Cardiac fibroblast (primary cell): ENCODE measurements at places on chromosomes 12 and 14.
A peak's percentile ranks its signal among the peaks of the same experiment; 100 is the strongest.

DNA sequence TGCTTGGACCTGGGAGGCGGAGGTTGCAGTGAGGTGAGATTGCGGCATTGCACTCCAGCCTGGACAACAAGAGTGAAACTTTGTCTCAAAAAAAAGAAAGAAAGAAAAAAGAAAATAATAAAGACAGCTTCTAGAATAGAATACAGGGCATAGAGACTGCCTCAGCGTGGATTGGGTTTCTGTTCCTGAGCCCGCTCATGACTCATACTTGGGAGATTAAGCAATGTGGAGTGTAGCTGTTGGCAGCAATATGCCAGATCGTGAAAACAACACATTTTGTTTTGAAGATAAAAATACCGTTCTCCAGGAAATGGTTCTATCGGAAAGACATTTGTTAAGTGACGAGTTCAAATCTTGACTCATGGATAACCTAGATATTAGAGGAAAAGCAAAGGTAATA, 67.2 kb downstream of the GLT1D1 start:
- peak; percentile 45 for DNase-seq

DNA sequence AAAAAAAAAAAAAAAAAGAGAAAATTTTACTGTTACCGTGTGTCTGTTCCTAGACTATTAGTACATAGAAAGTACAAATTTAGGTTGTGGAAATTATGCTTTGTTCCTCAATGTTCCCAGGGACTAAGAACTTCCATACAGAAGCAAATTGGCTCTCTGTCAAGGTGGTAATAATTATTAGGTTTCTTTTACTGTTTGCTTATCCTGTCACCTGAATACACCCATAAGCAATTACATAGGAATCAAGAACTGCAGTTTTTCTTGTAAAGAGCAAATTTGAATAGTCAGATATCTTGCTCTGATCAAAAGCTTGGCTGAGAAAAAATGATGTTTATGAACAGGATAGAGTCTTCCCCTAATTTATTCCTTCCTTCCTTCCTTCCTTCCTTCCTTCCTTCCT, 191.2 kb downstream of the AEBP2 start:
- no peak for DNase-seq

GRCh38 chr14:21233457-21234076, 35.7 kb downstream of the HNRNPC start:
- DNase-seq, result peak; percentile 31

GRCh38 chr12:20174528-20175175, 193.7 kb upstream of the PDE3A start:
- no peak for DNase-seq

DNA sequence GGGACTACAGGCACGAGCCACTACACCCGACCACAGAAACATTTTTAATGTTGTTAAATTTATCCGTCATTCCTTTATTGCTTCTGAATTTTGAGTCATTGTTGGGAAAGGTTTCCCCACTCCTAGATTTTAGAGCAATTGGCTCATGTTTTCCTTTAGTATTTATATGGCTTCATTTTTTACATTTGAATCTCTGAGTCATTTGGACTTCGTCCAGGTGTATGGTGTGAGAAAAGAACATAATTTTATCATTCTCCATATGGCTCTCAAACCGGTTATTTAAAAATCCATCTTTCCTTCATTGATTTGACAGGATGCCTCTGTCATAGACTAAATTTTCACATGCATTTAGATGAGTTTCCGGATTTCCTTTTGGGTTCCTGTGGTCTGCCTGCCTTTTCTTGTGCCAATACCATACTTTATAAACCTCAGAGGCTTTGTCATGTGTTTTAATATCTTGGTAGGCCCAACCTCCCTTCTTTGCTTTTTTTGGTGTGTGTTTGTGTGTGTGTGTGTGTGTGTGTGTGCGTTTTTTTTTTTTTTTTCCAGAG, 30.9 kb downstream of the LRTM2 start:
- DNase-seq, result peak; percentile 76

- peak; percentile 79 for DNase-seq
Observed at GRCh38 chr12:64682572-64683277, 72.4 kb downstream of the RASSF3 start.

DNA sequence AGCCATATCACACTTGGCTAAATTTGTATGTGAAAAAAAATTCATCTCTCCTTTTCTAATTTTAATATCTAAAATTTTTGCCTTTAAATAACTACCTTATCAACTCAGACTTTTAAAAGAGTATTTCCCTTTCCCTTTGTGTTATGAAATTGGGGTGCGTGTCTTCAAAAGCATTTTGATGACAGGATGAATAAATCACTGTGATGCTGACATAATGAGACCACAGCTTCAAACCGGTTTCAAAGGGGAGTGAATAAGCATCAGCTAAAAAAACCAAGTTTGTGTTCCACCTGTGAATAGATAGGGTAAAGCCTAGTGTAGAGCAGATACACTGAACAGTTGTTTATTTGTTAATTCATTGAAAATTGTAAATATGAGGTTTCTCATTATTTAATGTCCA, 85.0 kb downstream of the LGR5 start:
- no peak for DNase-seq
